Right renal cortex interstitium (tissue), 3 donors: ENCODE measurements at places on chromosomes 3 and 15. TPM values are rescaled to one million over a fixed set of nuclear protein-coding genes. Genes with fewer than 3 reads are reported as not detected.

SELENOK gene
- polyA plus RNA-seq: 88.2 TPM

CACNA1D gene
- polyA plus RNA-seq: 9.1 TPM

FBXL22 gene
- polyA plus RNA-seq: 1.6 TPM

TAGLN3 gene
- 1.4 TPM for polyA plus RNA-seq

HTR3E gene
- not detected for polyA plus RNA-seq

KLHL40 gene
- not detected for polyA plus RNA-seq

VILL gene
- 11.0 TPM for polyA plus RNA-seq

SETD2 gene
- polyA plus RNA-seq: 74.8 TPM

POMGNT2 gene
- 21.7 TPM for polyA plus RNA-seq

NGLY1 gene
- polyA plus RNA-seq: 41.5 TPM

RBM5 gene
- polyA plus RNA-seq: 234 TPM

ABI3BP gene
- 17.4 TPM for polyA plus RNA-seq

LRRK1 gene
- polyA plus RNA-seq: 3.1 TPM

EPHA3 gene
- polyA plus RNA-seq: 5.2 TPM

SLC27A2 gene
- 64.1 TPM for polyA plus RNA-seq

CCR9 gene
- polyA plus RNA-seq: 0.11 TPM

C2CD4A gene
- polyA plus RNA-seq: 0.35 TPM

OR5K2 gene
- polyA plus RNA-seq: 0.16 TPM

ANKRD34C gene
- polyA plus RNA-seq: 0.04 TPM

SGO1 gene
- polyA plus RNA-seq: 9.4 TPM

CHST2 gene
- polyA plus RNA-seq: 28.0 TPM

PRICKLE2 gene
- 17.3 TPM for polyA plus RNA-seq

RHOA gene
- polyA plus RNA-seq: 506 TPM

HES1 gene
- 89.9 TPM for polyA plus RNA-seq

XCR1 gene
- polyA plus RNA-seq: 0.12 TPM

HACD3 gene
- 199 TPM for polyA plus RNA-seq

CSPG4 gene
- 6.4 TPM for polyA plus RNA-seq

MYH15 gene
- polyA plus RNA-seq: 0.25 TPM

NEK10 gene
- 2.2 TPM for polyA plus RNA-seq

FAM162A gene
- polyA plus RNA-seq: 86.4 TPM

CLDN18 gene
- polyA plus RNA-seq: 0.71 TPM
